RPMI7951 (cell line): ENCODE measurements at places on chromosomes 7 and 10.

- DNase-seq: no peak
These were observed 27.7 kb downstream of the NCAPG2 start for GRCh38 chr7:158676906-158677305.

- DNase-seq: no peak
These were observed 103.7 kb downstream of the MACC1 start for GRCh38 chr7:20113427-20114027.

GRCh38 chr7:114799628-114800028, 122.3 kb upstream of the MDFIC start:
- no peak for DNase-seq

- DNase-seq: no peak
These were observed 470.8 kb upstream of the ZMIZ1 start for GRCh38 chr10:78597796-78598555.
